ENCODE measurements at places on chromosomes 5 and 9.
A peak's percentile ranks its signal among the peaks of the same experiment; 100 is the strongest.

DNA sequence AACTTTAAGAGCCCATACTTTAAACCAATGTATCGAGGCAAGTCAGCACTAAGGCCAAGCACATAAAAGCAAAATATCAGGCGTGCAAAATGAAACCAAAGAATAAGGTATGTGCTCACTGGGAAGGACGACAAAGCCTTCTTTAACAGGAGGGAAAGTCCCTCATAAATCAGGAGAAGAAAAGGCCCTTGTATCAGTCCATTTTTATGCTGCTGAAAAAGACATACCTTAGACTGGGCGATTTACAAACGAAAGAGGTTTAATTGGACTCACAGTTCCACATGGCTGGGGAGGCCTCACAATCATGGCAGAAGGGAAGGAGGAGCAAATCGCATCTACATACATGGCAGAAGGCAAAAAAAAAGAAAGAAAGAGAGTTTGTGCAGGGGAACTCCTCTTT is 68.9 kb downstream of the UBE2QL1 start:
- DNase-seq, result no peak

- no peak for DNase-seq
These were observed 273.2 kb upstream of the PRDM9 start for GRCh38 chr5:23234197-23234596.

- DNase-seq, result no peak
These were observed 51.2 kb upstream of the ZNF608 start for GRCh38 chr5:124797665-124798087.

- no peak for DNase-seq
These were observed 35.3 kb downstream of the ZDHHC11B start for GRCh38 chr5:749101-749670.

GRCh38 chr5:138402640-138403039 is 36.2 kb upstream of the REEP2 start:
- no peak for DNase-seq

DNA sequence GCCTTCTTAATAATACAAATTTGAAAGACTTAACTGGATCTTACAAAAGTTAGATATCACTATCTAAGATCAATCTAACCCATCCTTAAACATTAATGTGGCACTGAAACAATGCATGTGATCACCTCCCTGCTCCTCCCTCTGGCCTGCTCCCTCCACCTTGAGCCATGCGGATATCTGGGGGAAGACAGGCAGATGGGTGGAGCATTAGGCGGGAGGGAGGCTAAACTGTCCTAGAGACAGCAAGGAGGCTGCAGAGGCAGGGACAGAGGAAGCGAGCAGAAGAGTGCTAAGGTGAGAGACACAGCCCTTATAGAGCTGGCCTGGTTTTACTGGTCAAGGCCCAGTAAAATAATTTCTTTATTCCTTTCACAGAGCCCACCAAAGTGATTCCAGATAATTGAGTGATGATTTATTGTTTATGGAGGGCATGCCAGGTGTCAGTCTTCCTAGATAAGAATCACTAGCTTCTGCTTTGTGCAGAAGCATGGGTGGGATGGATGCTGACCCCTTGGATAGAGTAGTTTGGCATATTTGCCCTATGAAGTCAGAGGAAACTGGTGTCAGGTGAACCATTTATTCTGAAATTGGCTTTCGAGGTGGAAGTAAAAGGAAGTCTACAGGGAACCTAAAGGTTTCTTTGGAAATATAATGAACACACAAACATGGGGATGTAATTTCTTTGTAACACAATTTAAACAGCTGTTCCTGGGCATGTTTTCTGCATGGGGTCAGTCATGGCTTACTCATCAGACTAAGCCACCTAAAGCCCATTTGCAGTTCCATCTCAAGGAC is 188.3 kb downstream of the GNAQ start:
- no peak for DNase-seq

DNA sequence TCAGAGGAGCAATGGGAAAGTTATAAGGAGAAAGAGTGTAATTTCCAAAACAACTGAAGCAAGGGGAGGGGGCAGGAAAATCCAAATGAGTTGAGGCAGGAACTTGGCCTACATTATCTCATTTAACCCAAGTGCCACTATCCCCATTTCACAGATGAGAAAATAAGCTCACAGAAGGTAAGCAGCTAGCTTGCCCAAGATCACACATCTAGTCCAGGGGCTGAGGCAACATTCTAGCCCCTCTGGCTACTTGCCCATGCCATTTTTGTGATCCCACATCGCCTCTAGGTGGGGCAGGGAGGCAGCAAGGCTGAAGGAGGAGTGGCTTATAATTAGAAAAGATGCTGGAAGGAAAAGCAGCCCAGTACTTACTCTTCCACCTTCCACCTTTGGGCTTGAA is 2.6 kb upstream of the PSIP1 start:
- no peak for DNase-seq

GRCh38 chr9:31606678-31607077 is 777.8 kb upstream of the ACO1 start:
- no peak for DNase-seq

DNA sequence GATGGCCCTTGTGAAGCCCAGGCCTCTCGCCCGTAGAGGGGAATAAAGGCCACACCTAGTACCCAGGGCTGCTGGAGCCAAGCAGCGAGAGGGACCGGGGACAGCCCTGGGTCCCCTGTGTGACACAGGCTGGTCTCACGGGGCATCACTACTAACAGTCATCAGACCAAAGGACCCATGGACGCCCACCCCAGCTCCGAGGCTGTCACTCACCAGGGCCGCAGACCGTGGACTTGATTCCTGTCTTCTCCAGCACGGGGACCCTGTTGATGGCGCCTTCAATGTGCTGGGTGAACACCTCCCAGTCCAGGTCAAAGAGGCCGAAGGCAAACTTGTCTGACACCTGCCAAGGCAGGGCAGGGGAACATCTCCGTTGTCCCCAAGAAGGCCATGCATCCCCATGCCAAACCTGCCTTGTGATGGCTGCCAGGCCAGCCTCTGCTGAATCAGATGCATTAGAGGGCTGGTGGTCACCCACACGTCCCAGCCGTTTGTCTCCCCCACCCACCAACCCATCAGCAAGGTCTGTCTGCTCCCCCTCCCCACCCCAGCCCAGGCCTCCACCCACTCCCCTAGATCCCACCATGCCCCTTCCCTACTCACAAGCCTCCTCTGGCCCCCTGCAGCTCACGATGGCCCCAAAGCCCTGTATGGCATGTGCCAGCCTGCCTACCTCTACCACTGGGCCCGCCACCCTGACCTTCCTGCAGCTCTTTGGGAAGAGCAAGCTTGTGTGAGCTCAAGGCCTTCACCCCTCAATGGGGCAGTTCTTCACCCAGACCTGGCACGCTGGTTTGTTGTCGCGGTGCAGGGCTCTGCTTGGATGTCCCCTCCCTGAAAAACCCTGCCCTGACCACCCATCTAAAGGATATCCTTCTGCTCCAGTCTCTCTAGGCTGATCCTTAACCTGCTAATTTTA is 20.8 kb downstream of the SARDH start:
- no peak for DNase-seq

GRCh38 chr5:138565100-138565821 is 9.9 kb downstream of the HSPA9 start:
- DNase-seq, result no peak

GRCh38 chr5:109161914-109162683 is 247.7 kb downstream of the PJA2 start:
- DNase-seq, result no peak

DNA sequence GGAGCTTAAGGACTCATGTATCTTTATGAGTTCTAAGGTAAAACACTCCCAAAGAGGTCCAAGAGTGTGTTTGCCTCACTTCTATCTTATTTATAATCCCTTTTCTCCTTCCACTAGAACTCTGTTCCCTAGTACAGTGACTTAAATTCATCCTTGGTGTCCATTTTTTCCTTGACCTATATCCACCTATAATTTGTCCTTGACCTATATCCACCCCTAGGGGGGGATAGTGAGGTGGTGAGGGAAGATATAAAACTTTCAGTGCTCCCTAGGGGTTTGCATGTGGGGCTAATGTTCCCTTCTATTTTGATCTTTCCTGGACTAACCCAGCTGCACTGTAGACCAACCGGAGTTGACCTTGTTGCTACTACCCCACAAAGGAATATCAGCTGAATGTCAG is 83.5 kb upstream of the GNAQ start:
- DNase-seq, result no peak

- no peak for DNase-seq
These were observed 32.9 kb downstream of the SEMA4D start for GRCh38 chr9:89465001-89465451.

- no peak for DNase-seq
These were observed 40.1 kb upstream of the STX17 start for GRCh38 chr9:99866398-99866797.

DNA sequence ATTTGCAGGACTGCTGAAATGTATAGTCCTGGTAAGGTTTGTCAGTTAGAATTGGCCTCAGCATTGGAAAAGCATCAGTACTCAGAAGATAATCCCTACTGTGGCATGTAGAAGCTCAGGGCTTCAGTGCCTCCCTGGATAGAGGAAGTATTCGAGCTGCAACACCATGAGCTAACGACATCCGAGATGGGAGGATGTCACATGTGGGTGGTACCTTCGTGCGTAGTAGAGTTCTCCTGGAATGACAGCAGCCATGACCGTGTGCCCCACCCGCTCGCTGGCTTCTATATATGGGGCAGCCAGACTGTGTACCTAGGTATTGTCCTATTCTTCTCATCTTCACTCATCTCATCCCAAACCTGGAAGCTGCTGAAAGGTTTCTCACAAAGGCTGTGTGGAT is 345.8 kb upstream of the KLF9 start:
- no peak for DNase-seq

- DNase-seq, result no peak
These were observed 404.7 kb downstream of the TLE4 start for GRCh38 chr9:79976257-79977073.

DNA sequence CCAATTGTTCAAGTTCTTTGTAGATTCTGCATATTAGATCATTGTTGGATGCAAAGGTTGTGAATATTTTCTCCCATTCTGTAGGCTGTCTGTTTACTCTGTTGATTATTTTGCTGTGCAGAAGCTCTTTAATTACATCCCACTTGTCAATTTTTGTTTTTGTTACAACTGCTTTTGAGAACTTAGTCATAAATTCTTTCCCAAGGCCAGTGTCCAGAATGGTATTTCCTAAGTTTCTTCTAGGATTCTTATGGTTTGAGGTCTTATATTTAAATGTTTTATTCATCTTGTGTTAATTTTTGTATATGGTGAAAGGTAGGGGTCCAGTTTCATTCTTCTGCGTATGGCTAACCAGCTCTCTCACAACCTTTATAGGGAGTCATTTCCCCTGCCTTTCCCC is 116.5 kb downstream of the CPLANE1 start:
- DNase-seq, result no peak

GRCh38 chr9:116662646-116663310 is 24.3 kb upstream of the TRIM32 start:
- no peak for DNase-seq

DNA sequence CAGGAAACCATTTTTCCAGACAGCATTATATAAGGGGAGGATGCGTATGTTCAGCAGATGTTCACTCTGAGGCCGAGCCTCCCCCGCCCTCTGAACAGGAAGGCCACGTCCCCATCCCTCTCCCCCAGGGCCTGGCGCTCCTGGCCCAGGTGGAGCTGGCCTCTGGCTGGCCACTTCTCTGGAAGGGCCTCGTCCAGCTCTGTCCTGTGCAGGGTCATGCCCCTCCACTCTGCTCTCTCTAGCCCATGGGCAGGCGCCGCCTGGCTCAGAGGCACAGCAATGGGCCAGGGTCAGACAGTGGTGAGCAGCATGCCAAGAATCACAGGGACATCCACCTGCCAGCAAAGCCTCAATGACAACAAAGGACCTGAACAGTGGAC is 34.2 kb downstream of the ADAMTS2 start:
- DNase-seq, result no peak

DNA sequence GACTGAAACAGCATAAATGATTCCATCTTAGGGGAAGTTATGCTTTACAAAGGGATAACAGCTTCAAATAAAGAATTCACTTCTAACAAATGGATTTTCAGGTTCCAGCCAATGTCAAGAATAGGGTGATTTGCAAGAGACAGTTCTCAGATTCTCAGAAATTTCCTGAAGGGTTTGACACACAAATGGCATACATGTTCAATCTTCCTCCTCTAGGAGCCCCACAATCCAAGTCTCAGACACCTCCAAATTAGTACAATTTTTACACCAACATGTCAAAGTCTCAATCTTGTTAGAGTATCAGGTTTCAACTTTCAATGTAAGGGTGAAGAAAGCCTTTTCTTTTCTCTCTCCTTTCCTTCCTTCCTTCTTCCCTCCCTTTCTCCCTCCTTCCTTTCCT is 996.6 kb downstream of the TLE1 start:
- DNase-seq, result no peak

- no peak for DNase-seq
These were observed 79.0 kb downstream of the ZNF462 start for GRCh38 chr9:106941916-106942315.

DNA sequence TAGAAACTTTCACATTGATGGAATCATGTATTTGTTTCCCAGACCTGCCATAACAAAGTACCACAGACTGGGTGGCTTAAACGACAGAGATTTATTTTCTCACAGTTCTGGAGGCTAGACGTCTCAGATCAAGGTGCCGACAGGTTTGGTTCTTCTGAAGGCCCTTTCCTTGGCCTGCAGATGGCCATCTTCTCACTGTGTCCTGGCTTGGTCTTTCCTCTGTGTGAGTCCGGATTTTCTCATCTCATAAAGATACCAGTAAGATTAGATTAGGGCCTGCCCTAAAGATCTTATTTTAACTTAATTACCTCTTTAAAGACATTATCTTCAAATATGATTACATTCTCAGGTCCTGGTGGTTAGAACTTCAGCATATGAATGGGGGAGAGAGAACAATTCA is 5.8 kb downstream of the USP20 start:
- no peak for DNase-seq

GRCh38 chr9:35342221-35342958 is 147.5 kb upstream of the RUSC2 start:
- DNase-seq, result no peak

DNA sequence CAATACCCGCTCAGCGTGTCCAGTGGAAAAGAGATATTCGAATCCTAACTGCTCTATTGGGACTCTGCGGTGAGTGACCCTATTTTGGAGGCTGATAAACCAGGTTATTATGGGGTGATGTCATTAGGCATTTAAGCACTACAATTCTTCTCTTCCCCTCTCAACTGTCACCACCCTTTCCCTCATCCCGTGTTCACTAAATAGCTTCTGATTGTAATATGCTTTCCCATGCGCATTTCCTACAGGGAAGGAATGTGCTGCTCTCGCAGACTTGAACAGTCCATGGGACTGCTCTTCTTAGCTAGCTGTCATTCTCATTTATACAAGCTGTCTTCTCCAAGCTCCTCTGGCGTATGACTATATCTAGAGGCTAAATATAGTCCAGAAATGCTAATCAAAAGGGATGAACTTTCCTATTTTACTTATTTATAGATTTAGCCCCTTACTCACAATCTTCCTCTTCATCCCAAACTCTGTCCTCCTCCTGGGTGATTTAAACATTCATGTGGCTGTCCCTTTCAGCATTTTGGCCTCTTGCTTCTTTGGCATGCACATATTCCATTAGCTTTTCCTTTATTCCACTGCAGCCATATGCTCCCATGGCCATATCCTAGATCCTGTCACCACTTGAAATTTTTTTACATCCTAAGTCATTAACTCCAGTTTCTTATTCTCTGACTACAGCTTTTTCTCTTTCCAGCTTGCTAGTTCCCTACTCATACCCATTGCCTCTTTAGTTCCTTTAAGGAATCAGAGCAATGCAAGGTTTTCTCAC is 39.6 kb upstream of the CSNK1G3 start:
- DNase-seq, result no peak

GRCh38 chr9:34898846-34899245 is 59.2 kb upstream of the PHF24 start:
- no peak for DNase-seq

GRCh38 chr9:114339130-114339908 is 9.7 kb downstream of the ORM2 start:
- DNase-seq, result peak; percentile 31
